ENCODE measurements at places on chromosomes 1 and 21.

- DNase-seq, result no peak
Measured at GRCh38 chr1:30450148-30450817, 273.1 kb downstream of the MATN1 start.

- no peak for DNase-seq
Measured at GRCh38 chr1:229943148-229943714, 123.8 kb upstream of the GALNT2 start.

DNA sequence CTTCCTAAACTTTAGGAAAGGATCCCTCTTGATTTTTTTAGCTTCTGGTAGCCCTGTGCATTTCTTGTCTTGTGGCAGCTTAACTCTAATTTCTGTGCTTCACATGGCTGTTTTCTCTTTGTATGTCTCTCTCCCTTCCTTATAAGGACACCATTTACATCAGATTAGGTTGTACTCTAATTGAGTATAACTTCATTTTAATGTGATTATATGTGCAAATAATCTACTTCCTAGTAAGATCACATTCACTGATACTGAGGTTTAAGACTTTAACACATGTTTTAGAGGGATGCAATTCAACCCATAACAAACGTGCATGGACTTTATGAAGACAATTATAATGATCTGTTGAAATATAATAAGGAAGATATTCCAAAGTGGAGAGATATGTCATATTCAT, 46.7 kb downstream of the RGS4 start:
- DNase-seq, result no peak

DNA sequence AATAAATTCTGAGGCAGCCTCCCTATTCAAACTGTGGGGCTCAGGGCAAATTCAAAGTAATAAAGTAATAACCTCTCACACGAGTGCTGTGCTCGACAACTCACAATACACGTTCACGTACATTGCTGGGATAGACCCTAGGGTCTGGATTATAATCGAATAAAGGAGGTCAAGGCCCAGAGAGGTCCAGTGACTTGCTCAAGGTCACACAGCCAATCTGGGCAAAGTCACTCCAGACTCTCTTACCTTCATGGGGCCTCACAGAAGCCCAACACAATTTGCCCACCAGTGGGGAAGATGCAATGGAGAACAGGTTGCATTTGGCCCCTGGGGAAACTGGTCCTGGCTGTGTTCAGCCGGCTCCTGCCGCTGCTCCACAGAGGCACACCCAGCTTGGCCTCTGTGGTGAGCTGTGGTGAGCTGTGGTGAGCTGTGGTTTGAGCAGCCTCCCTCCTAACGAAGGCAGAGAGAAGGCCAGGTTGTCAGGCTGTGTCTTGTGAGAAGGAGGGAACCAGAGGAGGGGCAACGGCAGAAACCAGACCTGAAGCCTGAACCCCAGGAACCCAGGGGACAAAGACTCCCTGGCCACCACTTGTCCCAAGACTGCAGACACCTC, 35.1 kb downstream of the NUAK2 start:
- no peak for DNase-seq

GRCh38 chr1:10204003-10204642, 6.2 kb upstream of the KIF1B start:
- DNase-seq, result no peak

DNA sequence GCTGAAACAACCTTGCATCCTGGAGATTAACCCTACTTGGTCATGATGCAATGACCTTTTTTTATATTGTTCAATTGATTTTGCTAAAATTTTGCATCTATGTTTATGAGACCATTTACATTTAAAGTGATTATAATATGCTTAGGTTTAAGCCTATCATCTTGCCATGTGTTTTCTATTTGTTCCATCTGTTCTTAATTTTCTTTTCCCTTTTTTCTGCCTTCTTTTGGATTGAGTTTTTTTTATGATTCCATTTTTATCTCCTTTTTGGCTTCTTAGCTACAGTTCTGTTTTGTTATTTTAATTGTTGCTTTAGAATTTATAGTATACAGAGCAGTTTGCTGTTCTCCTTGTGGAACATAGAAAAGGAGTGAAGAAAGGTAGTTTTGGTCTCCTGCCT, 385.1 kb upstream of the USP24 start:
- DNase-seq, result no peak

DNA sequence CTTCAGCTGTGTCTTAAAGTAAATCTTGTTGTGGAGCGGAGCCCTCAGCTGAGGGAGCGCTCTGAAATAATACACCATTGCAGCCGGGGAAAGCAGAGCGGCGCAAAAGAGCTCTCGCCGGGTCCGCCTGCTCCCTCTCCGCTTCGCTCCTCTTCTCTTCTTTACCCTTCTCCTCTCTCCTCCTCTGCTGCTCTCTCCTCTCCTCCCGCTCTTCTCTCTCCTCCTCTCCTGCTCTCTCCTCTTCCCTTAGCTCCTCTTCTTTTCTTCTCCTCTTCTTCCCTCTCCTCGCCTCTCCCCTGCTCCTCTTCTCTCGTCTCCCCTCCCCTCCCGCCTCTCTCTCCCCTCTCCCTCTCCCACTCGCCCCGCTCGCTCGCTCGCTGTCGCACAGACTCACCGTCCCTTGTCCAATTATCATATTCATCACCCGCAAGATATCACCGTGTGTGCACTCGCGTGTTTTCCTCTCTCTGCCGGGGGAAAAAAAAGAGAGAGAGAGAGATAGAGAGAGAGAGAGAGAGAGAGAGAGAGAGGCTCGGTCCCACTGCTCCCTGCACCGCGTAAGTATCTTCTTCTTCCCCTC, at the start of gene PROX1:
TSS of gene PROX1 (plus strand) at position 47 of the 580 bp plus-strand sequence. CDS start 8,563 bp downstream, outside the sequence.
- peak; percentile 82 for DNase-seq

DNA sequence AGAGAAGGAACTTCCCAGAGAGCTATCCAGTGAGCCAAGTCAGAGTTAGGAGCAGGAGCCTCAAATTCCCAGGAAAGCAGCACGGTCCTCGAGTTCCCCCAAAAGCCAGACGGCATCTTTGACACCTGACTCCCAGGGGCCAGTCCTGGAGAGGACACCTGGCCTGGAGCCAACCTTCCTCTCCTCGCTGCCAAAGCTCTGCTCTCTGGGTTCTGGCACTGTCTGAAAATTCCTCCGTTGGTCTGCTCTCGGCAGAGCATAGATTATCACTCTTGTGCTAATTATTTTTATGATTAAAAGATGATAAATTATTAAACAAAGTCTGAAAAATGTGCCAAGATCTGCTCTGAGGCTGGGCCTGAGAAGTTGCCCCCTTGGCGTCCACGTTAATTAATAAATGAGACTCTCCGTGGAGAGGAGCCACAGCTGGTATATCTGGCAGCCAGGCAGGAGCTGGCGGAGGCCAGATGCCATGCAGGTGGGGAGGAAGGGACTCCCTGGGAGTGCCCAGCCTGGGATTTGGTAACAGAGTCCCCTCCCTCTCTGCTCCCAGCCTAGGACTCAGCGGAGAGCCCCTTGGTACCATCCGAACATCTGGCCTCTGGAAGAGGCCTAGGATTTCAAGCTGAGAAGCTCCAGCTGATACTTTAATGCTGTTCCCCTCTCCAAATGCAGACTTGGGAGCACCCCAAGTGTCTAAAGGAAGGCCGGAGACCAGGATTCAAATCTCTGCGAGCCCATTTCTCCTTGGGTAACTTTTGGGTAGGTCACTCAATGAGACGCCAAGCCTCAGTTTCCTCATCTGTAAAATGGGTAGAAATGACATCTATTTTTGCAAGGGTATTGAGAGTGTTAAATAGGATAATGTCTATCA, 163.7 kb upstream of the POU3F1 start:
- no peak for DNase-seq

GRCh38 chr1:38141483-38141882, 94.9 kb upstream of the POU3F1 start:
- DNase-seq, result no peak

DNA sequence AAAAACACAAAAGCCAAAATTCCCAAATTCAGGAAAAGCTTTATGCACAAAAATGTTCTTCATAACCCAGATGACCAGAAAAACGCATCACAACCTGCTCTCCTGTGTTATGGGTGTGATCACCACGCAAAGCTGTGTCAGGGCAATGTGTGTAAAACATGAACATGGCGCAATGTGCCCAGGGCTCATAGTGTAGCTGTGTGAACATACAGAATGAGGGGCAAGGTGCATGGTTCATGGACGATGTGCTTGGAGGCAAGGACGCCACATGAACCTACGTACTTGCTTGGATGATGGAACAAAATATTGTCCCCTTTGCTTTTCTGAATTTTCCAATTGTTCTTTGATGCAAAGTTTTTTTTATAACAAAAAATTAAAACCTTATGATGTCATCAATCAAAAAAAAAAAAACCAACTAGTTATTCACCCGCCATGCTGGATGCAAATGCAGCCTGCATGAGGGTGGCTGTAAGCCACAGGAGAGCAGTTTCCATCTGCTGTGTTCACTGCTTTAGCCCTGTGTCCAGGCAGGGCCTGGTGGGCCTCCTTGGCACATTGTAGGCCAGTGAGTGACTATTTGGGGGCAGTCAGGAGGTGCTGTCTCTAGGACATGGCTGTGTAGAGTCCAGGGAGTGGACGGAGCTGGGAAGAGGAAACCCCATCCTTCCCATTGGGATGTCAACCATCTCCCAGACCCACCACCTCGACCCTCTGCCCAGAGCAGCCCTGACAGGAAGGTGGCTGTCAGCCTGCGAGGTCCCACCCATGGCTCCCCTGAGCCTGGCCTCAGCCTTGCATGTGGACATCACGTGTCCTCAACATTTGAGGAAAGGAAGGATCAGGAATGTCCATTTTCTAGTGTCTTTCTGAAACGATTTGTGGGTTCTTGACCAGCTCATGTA, 13.6 kb downstream of the KRTAP10-1 start:
- DNase-seq, result no peak

- no peak for DNase-seq
Measured at GRCh38 chr1:53657531-53657805, 81.5 kb downstream of the GLIS1 start.

- no peak for DNase-seq
Measured at GRCh38 chr1:77534456-77534855, 148.0 kb downstream of the ZZZ3 start.

DNA sequence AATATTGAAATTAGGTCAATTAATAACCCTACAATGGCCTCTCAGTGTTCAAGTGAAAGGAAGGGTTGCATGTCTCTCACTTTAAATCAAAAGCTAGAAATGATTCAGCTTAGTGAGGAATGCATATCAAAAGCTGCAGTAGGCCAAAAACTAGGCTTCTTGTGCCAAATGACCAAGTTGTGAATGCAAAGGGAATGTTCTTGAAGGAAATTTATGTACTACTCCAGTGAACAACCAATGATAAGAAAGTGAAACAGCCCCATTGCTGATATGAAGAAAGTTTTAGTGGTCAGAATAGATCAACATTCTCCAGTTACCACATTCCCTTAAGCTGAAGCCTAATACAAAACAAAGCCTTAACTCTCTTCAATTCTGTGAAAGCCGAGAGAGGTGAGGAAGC, 10.0 kb downstream of the MAEL start:
- DNase-seq, result no peak

- no peak for DNase-seq
Measured at GRCh38 chr1:13513895-13514546, at the start of gene LRRC38. Gene LRRC38 (minus strand): TSS chr1:13514003. CDS start chr1:13513593, 410 bp downstream.

- DNase-seq, result no peak
Measured at GRCh38 chr1:178660461-178660860, 64.6 kb upstream of the RALGPS2 start.

DNA sequence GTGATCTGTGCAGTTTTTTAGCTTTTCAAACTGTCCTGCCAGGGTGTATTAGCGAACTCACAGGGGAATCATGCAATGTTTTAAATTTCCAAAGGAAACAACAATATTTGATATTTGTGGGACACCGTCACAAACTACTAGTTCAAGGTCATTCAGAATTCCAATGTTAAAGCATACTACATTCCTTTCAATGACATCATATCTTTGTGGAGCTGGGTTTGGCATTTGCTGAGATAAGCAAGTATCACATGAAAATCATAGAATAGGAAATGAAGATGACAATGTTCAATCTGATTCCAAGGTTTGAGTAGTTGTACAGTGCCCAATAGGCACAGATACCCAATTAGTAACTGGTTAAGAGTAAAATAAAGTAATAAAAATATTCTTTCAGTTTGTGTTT, 35.6 kb downstream of the NUF2 start:
- no peak for DNase-seq

- no peak for DNase-seq
Measured at GRCh38 chr1:21290546-21290944, 282 bp upstream of the ECE1 start.

- DNase-seq, result no peak
Measured at GRCh38 chr1:46445773-46446256, 43.8 kb upstream of the DMBX1 start.

GRCh38 chr1:79196211-79196610, 189.7 kb upstream of the ADGRL4 start:
- no peak for DNase-seq

DNA sequence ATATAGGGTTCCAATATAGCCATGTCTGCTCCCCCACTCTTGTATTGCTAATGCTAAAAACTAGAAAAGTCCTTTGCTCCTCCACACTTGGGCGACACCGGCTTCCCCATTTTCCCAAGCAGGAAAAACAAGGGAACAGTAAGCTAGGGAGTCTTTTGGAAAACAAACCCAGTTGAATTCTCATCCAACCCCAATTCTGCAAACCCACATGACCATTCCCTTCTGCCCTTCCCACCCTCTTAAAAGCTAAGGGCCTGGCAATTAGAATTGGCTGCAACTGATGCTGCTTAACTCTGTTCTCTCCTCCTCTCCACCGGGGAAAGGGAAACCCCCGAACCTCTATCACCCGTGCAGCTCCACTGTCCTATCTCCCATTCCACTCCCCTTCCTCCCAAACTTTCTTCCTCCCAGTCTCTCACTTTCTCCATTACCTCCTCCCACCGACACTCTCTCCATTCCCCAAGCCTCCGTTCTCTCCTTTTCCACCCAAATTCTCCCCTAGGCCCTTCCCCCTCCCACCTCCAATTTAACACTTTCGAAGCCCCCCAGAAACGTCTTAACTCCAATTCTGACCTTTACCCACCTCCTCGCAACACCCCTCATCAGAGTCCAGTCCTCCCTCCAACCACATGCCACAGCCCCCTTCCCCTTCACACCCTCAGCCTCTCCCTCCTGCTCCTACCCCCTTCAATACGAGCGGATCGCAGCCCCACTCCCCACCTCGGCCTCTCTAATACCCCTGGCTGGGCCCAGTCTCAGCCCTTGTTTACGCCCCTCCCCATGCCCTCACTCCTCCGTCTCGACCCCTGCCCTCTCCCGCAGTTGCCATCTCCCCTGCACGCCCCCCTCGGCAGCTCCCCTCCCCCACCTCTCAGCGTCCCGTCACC, 701 bp downstream of the DEDD start:
- DNase-seq, result no peak

DNA sequence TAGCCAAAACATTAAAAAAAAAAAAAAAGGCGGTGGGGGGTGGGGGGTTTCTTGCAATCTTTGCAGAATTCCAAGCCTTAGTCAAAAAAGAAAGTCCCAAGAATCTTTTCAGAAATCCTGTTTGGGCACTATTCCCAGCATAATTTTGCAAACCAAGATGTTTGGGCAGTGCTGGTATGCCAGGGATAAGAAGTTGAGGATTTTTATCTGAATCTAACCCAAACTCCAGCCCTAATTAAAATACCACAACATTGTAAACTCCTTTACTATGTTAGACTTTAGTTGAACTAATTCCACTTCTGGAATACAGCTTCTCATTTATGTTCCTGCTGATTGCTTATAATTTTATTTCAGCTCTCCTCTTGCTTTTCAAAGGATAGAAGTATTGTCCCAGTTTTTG, 504.1 kb upstream of the ADGRL2 start:
- DNase-seq, result no peak

All from HEK293T (cell line).